ENCODE measurements at places on chromosomes 5 and 9.

DNA sequence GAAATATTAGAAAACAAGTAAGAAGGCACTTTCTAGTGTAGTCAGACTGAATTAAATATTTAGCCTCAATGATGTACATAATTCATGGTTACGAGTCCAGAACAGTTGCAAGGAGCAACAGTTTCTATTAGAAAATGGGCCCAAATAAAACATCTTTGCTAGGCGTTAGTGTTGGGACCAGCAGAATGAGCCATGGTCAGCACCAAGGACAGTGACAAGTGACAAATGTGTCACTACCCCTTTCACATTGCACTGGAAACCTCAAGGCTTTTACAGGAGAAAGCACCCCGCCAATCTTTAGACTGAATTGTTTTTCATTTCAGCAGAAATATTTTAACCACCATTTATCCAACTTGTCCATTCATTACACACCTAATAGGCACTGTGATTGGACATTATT is 301.3 kb upstream of the ADCY2 start:
- no peak for DNase-seq

GRCh38 chr9:123488722-123489321 is 132.8 kb downstream of the CRB2 start:
- no peak for DNase-seq

DNA sequence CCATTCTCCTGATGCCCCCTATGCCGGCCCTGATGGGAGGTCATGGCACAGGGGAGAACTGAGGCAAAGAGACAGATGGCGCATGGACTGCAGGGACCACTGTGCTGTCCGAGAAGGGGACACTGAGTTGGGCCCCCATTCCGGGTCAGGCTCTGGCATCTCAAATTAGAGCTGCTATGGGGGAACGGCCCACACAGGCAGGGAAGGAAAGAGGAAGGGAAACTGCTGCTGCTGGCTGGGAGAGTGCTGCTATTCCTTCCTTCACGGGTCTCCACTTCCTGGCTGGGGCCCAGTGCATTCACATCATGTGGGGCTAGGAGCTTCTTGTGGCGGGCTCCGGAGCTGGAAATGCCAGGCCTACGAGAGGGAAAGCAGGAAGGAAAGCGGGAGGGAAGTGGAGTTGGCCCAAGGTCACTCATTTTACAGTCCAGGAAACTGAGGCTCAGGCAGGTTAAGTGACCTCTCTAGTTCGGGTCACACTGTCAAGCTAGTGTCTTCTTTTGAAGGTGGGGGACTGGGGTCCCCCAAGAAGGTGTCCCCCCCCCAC is 1.3 kb upstream of the CARD19 start:
- DNase-seq, result no peak

GRCh38 chr5:104199771-104200170 is 637.2 kb upstream of the NUDT12 start:
- no peak for DNase-seq

- no peak for DNase-seq
Observed at GRCh38 chr9:107620801-107621200, 131.2 kb upstream of the KLF4 start.

GRCh38 chr9:98927724-98928123 is 16.0 kb upstream of the COL15A1 start:
- no peak for DNase-seq

GRCh38 chr5:96248131-96248530 is 184.9 kb downstream of the PCSK1 start:
- DNase-seq, result no peak

GRCh38 chr5:18761801-18762200 is 1127.5 kb downstream of the TAF11L14 start:
- DNase-seq, result no peak

- no peak for DNase-seq
Observed at GRCh38 chr5:1322036-1322900, 22.6 kb downstream of the CLPTM1L start.

DNA sequence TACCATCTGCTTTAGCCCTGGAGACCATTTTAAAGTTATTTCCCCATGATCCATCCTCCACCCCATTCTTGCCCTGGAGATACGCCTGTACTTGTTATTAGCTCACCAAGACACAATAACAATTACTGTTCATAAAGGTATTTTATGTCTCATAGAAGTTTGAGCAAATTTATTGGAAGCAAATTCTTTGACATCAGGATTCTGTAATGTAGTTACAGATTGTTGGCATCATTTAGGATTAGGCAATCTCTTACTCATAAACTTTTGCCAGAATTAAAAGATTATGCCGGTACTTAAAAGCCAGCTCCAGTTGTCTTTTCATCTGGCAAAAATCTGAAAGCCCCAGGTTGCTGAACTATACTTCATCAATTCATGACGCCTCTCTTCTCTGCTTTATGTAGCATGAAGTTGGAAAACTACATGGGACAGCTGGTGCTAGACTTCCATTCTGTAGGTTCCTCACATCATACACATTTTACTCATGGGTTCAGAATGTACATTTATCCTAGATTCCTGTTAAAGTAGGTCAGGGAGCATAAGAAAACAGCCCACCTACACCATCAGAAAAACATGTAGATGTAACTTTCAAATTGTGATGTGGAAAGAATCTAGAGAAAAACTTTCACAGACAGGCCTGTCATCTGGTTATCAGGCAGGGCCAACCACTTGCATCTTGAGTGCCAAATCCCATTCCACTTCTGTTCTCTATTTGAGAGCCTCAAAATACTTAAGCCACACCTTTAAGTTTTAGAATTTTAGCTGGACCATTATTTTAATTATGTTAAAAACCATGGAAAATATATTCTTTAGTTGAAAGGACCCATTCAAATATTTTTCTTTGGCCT is 14.0 kb downstream of the ATP10B start:
- no peak for DNase-seq

- no peak for DNase-seq
Observed at GRCh38 chr5:145685417-145685816, 149.7 kb downstream of the PRELID2 start.

GRCh38 chr9:98647236-98647635 is 61.5 kb downstream of the GABBR2 start:
- DNase-seq, result no peak

- DNase-seq, result no peak
Observed at GRCh38 chr9:113155911-113156588, 5.2 kb downstream of the SLC31A2 start.

Measured in effector memory CD4-positive, alpha-beta T cell (primary cell).